Right ventricle myocardium superior (tissue), 1 donor: ENCODE measurements at places on chromosomes 13 and 19.

DNA sequence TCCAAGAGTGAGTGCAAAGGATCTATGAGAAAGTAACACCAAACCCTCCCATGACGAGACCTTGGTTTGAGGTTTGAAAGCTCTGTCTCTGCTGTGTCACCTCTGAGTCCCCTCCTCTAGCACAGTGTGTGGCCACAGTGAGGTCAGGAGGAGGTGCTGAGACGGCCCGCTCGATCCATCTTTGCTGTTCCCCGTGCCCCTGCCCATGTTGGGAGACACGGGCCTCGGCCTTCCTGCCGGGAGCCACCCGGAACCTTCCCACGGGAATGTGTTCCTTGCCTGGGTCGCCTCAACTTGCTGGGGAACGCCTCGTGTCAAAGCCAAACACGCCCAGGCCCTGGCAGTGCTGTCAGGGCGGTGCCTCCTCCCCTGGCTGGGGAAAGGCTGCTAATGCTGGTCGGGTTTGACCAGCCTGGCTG, 10.1 kb downstream of the NANOS3 start:
- no peak for DNase-seq

GRCh38 chr13:43315522-43315921, 292.1 kb downstream of the DNAJC15 start:
- DNase-seq: no peak

GRCh38 chr13:44212633-44213396, 160.8 kb upstream of the SERP2 start:
- peak; percentile 63 for DNase-seq

DNA sequence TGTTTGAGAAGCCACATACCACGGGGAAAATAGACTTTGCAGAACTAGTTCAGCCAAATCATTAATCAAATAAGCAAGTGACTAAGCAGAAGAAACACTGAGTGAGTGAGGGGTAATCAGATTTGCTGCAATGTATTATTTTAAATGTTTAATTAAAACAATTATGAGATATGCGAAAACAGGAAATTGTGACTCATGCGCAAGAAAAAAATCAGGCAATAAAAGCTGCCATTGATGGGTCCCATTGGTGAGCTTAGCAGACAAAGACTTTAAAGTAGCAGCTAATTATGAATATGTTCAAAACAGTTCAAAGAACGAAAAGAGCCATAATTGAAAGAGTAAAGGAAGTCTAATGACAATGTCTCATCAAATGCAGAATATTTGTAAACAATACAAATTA, 644.1 kb downstream of the GPC5 start:
- DNase-seq: no peak
